Muscle of back (tissue), 13 donors: ENCODE measurements at places on chromosomes 2 and 18. TPM values are rescaled to one million over a fixed set of nuclear protein-coding genes. Genes with fewer than 3 reads are reported as not detected.

The CAPN13 gene
- not detected for polyA plus RNA-seq

- DNase-seq, result no peak
Measured at GRCh38 chr2:113685471-113685870, 58.4 kb downstream of the RABL2A start.

- DNase-seq, result no peak
Measured at GRCh38 chr18:8601277-8602032, 7.8 kb upstream of the RAB12 start.

- DNase-seq, result no peak
Measured at GRCh38 chr2:26818972-26819371, 29.0 kb upstream of the DPYSL5 start.

The SMAD7 gene
- 16.2 TPM for polyA plus RNA-seq

DNA sequence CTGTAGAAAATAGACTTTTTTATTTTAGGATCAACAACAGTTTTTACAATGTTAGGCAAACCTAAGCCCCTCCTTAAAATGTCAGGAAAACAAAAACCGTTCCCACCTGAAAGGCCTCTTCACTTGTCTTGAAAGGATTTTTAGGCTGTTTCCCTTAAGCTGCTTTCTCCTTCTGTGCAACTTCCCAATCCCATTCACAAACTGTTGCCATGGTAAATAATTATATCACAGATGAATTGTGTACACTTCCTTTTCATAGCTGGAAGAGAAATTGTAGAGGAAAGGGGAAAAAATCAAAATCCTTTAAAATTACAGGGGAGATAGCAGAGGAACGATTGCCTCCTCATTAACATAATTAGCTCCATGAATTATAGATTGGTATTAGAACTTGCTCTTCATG, 1488.0 kb upstream of the CELF4 start:
- peak; percentile 41 for DNase-seq

- DNase-seq, result no peak
Measured at GRCh38 chr2:120821446-120822160, 85.9 kb downstream of the GLI2 start.

The FABP1 gene
- polyA plus RNA-seq, result 0.46 TPM

The PKDCC gene
- polyA plus RNA-seq, result 137 TPM

DNA sequence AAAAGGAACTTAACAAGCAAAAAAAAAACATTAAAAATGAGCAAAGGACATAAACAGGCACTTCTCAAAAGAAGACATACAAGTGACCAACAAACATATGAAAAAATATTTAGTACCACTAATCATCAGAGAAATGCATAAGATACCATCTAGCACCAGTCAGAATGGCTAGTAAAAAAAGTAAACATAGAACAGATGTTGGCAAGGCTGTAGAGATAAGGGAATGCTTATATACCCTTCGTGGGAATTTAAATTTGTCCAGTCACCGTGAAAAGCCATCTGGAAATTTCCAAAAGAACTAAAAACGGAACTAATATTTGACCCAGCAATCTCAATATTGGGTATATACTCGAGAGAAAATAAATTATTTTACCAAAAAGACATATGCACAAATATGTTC, 1751.3 kb upstream of the LRRTM1 start:
- no peak for DNase-seq

DNA sequence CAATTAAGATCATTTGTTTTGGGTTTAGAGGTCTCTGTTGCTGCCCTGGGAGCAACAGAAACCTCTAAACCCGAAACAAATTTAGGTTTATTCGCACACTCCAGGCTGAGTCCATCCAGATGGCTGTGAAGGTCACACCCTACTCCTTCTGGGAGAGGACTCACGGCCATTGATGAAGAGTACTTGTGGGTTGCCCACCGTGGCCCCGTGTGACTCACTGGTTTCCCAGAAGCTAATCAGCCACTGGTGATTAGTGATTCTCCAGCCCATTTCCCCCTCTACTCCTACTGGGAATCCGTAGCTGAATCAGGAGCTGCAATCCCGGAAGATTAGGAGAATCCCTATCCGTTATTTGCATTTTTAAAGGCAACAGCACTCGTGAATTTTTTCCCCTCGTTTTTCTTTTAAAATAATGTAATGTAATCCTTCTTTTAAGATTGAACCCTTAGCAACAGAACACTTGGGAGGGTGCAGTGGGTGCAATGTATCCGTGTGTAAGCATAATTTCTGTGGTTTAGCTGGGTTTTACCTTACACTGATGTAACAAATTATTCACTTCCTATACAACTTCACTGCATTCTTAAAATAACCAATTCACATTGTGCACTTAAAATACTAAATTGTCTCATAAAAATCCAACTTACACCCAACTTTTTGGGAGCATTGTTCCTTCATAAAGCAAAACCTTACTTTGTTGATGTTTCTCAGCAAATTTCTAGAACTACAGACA, 27.5 kb upstream of the EPAS1 start:
- no peak for DNase-seq

- DNase-seq, result no peak
Measured at GRCh38 chr2:9858730-9859068, 15.4 kb downstream of the TAF1B start.

GRCh38 chr2:27765621-27766286, 5.8 kb upstream of the MRPL33 start:
- peak; percentile 73 for DNase-seq

GRCh38 chr2:2027271-2027670, 283.0 kb upstream of the PXDN start:
- DNase-seq, result no peak
